GM06990 (cell line): ENCODE measurements at places on chromosomes 12 and 14.

- DNase-seq: peak; percentile 40
These were observed 177.0 kb upstream of the CNTN1 start for GRCh38 chr12:40515041-40515816.

DNA sequence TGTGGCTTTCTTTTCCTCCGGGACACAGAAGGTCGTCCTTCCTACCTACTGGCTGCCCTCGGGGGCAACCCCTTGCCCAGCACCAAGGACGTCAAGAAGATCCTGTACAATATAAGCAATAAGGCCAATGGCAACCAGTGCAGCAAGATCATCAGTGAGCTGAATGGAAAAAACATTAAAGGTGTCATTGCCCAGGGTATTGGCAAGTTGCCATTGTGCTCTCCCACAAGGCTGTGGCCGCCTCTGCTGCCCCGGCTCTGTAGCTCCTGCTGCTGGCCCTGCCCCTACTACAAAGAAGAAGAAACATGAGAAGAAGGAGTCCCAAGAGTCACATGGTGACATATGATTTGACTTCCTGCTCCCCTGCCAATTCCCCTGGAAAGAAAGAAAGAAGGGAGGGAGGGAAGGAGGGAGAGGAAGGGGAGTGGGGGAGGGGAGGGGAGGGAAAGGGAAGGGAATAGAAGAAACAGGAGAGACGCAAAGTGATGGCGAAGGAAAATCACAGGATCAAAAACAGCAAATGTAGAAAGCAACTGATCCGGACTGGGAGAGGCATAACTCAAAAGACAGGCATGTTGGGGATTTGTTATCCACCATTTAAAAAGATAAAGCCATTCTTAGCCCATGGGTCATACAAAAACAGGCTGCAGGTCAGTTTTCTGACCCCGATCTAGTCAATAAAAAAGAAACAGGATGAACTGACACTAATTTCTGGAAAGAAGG lies 61.3 kb upstream of the RESF1 start:
- DNase-seq: peak; percentile 49

GRCh38 chr14:54278087-54278486 lies 118.7 kb upstream of the CDKN3 start:
- DNase-seq: no peak

GRCh38 chr12:116601933-116602810 lies 43.0 kb downstream of the MAP1LC3B2 start:
- DNase-seq: no peak

DNA sequence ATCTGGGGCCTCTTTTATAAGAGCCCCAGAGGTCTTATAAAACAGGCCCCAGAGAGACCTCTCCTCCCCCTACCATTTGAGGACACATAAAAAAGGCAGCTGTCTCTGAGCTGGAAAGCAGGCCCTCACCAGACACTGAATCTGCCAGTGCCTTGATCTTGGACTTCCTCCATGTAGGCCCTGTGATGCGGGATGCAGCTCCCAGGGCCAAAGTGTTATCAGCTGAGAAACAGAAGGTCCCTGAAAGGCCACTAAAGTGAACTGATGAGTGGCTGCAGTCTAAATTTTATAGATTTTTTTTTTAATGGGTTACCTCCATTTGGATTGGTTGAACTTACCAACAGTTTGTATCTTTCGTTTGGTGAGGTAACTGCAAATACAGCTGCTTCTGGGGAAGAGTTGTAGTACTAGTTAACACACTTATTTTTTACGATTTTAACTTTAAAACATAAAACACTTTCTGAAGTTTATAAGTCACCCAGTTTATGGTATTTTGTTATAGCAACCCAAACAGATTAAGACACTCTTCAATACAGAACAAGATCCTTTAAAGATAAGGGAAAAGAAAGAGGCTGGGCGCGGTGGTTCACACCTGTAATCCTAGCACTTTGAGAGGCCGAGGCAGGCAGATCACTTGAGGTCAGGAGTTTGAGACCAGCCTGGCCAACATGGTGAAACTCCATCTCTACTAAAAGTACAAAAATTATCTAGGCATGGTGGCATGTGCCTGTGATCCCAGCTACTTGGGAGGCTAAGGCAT lies 5.6 kb upstream of the GUCY2C start:
- DNase-seq: no peak

DNA sequence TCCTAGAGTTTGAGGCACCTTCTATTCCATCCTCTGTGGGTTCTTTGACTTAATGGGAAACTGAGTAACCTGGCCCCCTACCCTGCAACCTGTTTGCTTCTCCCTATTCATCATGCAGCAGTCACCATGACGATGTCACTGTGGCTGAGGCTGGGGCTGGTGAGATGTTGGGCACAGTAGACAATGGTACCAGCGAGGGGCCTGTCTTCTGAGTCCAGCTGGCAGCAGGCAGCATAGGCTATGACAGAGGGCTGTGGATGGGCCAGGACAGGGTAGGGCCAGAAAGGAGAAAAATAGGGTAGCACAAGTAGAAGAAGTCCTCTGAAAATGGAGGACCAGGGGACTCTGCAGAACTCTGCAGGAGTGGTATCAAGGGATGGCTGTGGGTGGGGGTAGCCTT lies 2.0 kb downstream of the CIROP start:
- no peak for DNase-seq

GRCh38 chr12:14532152-14532551 lies 35.5 kb downstream of the PLBD1 start:
- no peak for DNase-seq

- DNase-seq: no peak
These were observed 91.0 kb downstream of the LRRC74A start for GRCh38 chr14:76917158-76917596.

- peak; percentile 60 for DNase-seq
These were observed 286.0 kb downstream of the ZFP36L1 start for GRCh38 chr14:68506645-68507419.

DNA sequence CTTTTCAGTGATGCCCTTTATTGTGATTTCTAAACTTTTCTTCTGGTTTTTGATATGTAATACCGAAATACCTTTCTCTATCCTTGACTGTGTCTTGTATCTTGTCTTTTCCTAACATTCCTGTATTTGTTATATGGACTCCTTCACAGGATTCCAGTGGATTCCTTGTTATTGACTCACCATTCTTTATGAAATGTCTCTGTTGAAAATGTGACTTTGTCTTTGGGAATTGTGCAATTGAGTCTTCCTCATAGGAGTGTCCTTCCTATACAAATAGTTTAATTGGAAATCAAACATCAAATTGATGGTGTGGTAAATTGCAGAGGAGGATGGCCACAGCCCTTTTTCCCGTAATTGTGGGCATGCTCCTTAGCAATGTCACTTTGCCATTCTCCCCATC lies 296.6 kb upstream of the KITLG start:
- DNase-seq: no peak

- no peak for DNase-seq
These were observed 46.5 kb downstream of the CHGA start for GRCh38 chr14:92969430-92969829.

- DNase-seq: no peak
These were observed 94.3 kb upstream of the PDE3A start for GRCh38 chr12:20274008-20274407.

DNA sequence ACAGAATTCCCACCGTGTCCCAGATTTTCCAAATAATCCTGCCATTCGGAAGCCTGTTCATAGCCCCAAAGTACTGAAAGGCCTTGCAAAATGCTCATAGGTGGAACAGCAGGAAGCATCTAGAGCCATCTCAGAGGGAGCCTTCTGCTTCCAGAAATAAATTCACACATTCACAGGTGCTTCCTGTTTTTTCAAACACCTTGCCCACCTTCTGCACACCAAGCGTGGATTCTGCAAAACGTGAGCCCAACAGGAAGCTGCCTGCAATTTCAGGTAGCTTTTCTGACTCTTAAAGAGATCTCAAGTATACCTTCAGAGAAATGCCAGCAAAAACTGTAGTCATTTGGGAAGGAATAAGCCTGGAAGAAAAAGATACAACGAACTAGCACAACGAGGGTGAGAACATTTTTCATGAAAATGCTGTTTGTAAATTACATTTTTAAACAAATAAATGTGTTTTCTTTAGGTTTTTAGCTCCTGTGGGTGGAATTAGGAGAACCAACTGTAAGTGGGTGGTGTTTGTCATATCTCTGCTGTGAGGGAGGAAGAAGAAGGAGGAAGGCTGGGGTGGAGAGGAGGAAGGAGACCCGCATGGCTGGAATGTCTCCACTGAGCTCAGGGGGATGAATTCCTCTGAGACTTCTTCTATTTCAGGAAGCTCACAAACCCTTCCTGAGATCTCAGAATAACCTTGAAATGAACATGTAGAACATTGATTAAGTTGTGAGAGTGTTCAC lies at the start of gene IFNG-AS1:
Gene IFNG-AS1, plus strand, starts transcription at position 264 of the 737 bp plus-strand sequence.
- peak; percentile 30 for DNase-seq

GRCh38 chr12:87901457-87901856 lies 127.7 kb downstream of the C12orf50 start:
- no peak for DNase-seq

DNA sequence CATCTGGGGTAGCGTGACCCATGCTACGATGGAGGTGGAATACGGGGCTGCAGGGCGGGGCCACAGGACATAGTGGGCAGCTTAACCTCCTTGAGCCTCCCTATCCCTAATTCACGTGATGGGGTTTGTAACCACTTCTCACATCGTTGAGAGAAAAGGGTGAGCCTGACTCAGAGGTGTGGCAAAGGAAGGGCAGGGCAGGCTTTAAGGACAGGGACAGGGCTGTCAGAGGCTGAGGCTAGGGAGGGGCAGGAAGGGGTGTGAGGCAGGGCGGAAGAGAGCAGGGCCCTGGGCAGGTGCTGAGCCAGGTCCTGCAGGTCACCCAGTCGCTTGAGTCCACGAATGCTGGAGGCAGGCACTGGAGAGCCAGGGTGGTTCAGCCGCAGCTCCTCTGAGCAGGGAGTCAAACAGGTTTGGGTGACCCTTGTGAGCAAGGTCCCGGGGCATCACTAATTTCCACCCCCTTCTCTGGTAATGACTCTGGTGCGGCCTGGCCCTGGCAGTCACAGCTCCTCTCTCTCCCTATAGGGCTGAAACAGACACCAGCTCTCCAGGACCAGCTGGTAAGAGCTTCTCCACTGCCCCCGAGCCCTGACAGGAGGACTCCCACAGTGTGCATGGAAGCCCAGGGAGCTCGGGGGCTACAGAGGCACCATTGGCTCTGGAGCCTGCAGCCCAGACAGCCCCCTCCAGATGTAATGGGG lies 7.5 kb upstream of the AQP2 start:
- DNase-seq: no peak

DNA sequence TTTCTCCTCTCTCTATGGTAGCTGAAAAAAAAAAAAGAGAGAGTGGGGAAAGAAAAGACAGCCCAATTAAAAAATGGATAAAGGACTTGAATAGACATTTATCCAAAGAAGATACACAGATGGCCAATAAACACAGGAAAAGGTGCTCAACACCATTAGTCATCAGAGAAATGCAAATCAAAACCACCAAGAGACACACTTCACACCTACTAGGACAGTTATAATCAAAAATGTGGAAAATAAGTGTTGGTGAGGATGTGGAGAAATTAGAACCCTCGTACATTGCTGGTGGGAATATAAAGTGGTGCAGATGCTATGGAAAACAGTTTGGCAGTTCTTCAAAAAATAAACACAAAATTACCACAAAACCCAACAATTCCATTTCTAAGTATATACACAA lies 172.4 kb upstream of the GRIN2B start:
- no peak for DNase-seq

DNA sequence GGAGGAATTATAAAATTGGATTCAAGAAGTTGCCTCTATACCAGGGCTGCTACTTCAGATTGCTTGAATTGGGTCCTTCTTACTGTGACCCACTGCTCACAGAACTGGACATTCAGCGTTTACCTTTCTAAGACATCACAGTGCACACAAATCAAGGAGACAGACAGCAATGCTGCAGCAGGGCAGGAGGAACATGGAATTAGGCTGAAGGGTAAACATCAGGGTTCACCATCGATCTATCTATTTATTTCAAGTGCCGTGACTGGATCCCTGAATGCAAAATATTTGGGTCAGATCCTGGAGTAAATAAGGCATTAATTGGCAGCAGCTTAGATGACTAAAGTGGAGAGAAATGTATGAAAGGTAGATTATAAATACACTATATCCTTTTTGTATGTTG lies 76.9 kb upstream of the HMGA2 start:
- no peak for DNase-seq

GRCh38 chr14:69288011-69288771 lies 28.2 kb downstream of the GALNT16 start:
- no peak for DNase-seq

GRCh38 chr12:17661250-17661649 lies 428.7 kb downstream of the RERGL start:
- DNase-seq: no peak
